ENCODE measurements at places on chromosomes 12 and 14.

- no peak for DNase-seq
These were observed 51.9 kb downstream of the SYNE3 start for GRCh38 chr14:95464514-95464913.

- DNase-seq = peak; percentile 74
These were observed 5.8 kb downstream of the CCNB1IP1 start for GRCh38 chr14:20327005-20327869.

GRCh38 chr12:5768581-5769196 lies 176.4 kb downstream of the ANO2 start:
- DNase-seq = no peak

DNA sequence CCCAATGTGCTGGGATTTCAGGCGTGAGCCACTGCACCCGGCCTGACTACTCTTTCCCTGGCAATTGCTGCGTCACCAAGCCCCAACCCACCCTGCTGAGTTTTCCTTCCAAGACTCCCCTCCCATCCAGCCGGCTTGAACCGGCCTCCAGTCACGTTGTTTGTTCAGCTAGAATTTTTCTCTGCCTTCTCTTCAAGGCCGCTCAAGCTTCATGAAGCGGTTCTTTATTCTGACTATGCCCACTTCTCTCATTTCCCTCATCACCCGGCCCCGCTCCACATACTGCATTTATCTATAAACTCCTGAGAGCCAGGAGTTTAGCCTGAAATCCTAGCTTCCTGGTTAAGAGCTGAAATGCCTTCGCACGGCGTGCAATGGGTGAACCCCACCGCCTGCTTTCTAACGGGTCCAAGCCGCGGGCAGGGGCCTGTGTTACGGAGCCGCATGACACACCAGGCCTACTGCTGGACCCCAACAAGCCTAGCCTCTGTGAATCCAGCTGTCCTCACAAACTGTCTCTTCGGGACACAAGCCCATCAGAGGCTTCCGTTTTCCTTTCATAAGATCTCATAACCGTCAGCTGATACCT lies 999 bp upstream of the DCAF4 start:
- no peak for DNase-seq

DNA sequence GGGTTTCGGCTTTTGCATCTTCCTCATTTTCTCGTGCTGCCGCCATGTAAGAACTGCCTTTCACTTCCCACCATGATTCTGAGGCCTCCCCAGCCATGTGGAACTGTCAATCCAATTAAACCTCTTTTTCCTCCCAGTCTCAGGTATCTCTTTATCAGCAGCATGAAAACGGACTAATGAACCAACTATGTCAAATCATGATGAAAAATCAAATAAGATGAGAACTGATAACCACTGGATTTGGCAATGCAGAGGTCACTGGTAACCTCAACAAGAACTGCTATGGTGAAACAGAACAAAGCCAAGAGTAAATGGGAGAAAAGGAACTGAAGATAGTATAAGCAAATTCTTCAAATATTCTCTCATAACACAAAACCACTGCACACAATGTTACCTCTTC lies 6.0 kb downstream of the EML5 start:
- DNase-seq = no peak

GRCh38 chr12:75765170-75766059 lies 254.0 kb upstream of the KRR1 start:
- DNase-seq = no peak

- no peak for DNase-seq
These were observed 46.2 kb downstream of the ACACB start for GRCh38 chr12:109162551-109162950.

GRCh38 chr14:69990323-69990722 lies 111.1 kb downstream of the SMOC1 start:
- DNase-seq = no peak

- DNase-seq = no peak
These were observed 181.6 kb downstream of the SOX5 start for GRCh38 chr12:23767834-23768233.

DNA sequence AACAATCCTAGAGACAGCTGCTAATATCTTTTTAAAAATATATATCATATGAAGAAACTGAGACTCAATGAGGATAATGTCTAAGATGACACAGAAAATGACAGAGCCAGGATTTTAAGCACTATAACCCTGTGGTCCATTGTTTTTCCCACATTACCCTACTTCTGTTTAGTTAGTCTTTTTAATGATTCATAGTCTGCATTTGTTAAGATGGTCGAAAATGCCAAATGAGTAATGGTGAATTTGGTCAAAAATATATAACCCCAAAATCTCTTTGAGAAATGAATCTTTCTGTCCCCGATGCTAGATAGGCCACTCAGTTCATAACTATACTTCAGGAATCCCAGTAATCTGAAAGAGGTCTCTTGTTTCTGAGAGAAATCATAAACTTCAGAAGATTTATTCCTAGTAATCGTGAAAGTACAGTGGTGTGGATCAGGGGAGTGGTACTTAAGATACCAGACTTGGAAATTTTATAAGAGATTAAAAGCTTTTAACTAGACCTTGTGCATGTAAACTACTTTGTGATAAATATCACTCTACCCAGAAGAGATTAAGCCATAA lies 10.8 kb downstream of the RTRAF start:
- no peak for DNase-seq

DNA sequence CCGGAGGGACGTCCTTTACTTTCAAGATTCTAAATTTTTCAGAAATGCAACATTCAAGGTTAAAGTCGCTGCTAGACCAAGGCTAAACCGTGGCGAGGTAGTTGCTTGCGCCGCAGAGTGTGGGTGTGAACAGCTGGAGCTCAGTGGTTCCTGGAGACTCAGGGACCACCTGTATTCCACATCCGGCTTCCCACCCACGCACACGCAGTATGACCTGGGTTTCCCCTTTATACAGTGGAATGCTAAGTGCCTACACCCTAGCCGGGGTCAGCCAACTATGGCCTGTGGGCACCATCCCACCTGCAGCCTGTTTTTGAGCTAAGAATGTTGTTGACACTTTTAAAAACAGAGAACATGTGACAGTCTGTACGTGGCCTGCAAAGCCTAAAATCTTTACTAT lies 42.9 kb upstream of the TESC start:
- no peak for DNase-seq

- DNase-seq = no peak
These were observed 14.5 kb downstream of the SCNN1A start for GRCh38 chr12:6360578-6361490.

DNA sequence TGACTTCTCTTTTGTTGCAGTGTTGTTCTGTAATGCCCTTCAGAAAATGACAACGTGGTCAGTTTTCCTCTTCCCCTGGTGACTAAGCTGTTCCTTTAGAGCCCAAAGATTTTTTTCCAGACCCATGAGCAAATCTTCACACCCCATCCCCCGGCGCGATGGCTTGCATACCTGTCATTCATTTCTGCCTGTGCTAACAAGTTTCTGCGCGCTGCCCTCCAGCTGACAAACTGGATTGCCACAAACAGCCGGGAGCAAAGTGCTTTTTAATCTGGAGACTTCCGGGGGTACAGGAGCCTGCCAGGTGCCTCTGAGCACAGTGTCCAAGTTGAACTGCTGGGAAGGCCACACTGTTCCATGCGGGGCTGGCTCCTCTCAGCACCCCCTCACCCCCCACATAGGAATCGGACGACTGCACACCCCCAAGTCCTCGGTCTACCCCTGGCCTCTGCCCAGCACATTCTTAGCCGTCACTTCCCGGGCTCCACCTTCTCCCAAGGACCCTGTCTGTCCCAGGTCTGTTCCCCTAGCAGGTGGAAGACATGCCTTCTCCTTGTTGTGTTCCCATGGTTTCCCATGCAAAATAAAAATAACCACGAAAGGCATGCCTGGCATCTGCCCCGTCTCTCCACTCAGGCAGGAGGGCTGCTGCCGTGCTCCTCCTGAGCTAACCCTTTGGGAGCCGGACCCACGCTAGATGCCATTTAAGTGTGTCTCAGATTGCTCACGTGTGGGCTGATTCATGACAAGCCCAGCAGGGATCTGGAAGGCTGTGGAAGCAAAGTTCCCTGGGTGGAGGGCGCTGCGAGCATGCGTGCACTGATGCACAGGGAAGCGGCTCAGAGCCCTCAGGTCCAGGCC lies 14.1 kb downstream of the RILPL1 start:
- DNase-seq = peak; percentile 94

- peak; percentile 67 for DNase-seq
These were observed 33.4 kb upstream of the RNASE3 start for GRCh38 chr14:20857630-20858261.

DNA sequence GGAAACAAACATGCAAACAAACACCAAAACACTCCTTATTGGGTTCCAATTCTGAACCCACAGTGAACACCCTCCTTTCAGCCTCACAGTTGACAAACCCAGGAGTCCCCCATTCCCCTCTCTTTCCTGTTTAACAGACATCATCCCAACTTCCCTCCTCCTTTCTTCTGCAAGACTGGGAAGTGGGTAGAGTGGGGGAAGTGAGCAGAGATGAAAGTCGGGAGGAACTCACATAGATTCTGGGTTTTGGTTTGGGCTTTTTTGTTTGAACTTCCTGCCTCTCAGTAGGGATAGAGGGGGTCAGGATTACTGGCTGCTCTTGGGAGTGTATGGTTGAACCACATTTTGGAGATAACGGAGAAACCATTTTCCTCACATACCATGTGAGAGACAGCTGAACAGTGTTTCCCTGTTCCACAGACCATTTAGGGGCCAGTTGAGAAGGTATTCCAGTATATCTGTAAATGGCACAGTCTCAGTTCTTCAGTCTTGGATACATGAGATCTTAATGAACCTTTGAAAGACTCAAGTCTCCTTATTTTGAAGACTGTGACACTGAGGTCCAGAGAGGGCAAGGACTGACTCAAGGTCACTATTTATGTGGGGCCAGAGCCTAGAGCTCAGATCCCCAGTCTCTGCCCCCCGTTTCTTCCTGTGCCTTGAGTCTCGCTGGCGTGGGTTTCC lies 3.9 kb upstream of the GPR84 start:
- no peak for DNase-seq

DNA sequence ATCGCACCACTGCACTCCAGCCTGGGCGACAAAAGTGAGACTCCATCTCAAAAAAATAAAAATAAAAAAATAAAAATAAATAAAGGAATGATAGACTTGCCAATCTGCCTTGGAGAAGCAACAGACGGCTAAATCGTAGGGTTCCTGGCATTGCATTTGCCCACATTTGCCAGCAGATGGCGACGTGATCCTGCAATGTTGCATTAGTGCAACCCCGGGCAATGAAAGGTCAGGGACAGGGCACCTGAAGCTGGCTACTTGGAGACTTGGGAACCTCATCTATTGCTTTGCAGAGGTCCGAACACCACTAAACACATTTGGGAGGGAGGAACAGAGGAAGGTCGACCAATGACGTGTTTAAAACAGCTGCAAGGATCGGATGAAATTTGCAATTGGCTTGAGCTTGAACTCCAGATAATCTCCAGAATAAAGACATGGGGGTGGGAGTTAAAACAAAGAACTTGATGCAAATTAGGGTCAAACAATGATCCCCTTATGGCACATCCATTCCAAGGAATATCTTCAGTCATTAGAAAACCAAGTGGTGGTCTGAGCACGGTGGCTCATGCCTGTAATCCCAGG lies 34.6 kb downstream of the SPRING1 start:
- peak; percentile 60 for DNase-seq

All from kidney tubule cell (primary cell).